ENCODE measurements at places on chromosomes 12 and 14.

GRCh38 chr14:61516964-61517653 is 178.2 kb upstream of the HIF1A start:
- DNase-seq, result no peak

DNA sequence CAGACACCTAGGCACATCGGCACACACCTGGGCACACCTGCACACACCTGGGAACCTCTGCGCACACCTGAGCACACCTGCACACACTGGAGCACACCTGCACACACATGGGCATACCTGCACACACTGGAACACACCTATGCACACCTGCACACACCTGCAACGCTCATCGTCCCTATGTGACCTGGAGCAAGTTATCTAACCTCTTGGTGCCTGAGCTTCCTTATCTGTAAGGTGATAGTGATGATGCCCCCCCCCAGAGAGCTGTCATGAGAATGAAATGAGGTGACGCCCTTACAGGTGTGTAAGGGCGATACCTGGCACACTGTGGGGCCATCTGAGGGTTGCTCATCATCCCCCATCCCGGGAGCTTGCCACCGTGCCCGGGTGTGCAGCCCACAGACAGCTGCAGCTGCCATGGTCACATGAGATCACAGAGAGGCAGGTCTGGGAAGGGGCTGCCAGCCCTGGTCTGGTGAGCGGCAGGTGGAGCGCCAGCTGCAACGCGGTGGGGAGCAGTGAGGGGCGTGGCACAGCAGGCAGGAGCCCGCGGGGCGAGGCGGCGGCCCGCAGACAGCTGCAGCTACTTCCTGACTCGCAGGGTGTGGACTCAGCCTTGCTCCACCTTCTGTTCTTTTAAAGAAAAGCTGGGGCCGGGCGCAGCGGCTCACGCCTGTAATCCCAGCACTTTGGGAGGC is 59.9 kb upstream of the FBRSL1 start:
- DNase-seq, result no peak

DNA sequence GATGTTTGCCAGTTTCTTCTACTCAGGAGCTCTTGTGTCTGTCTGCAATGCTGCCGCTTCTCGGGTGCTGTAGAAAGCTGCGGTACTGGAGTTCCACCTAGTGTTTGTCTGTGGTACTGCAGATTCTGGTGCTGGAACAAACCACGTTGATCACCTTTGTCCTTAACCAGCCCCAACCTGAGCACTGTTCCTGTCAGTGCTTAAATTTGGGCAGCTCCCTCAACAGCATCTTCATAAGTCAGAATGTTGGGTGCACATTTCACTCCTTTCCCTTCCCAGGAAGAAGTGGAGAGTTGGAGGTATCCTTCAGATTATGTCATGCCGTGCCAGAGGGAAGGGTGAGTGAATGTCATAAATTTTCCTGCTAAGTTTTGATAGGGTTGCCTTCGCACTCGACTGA is 48.7 kb upstream of the LALBA start:
- peak; percentile 85 for DNase-seq

DNA sequence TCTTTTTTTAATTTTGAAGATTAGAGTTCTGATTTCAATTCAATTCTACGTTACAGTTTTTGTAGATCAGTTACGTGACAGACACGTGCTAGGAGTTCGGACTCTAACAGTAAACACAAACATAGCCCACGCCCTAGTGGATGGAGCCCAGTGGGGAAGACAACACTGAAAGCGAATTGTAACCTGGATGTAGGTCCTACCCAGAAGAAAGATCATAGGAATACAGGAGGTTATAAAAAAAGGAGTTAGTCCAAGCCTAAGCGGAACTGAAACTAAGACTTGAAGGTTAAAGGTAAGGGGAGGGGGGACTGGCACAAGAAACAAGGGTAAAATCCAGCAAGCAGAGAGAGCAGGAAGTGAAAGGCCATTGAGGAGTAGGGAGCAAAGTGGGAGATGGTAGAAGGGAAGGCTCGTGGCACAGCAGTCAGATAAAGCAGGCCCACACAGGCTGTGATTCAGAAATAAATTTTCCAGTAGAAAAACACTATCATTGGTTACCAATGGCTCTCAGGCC is 15.7 kb upstream of the CRY1 start:
- DNase-seq, result no peak

- peak; percentile 56 for DNase-seq
These were observed 1.9 kb downstream of the ARHGEF40 start for GRCh38 chr14:21072031-21072473.

Measured in Ammon's horn (tissue), 1 donor.